ENCODE measurements at places on chromosomes 12 and 14.

GRCh38 chr14:61188978-61189808 is 91.9 kb downstream of the TMEM30B start:
- H3K4me1 ChIP-seq, result peaks cover 27% of the 10 kb centered on the region
- H3K4me3 ChIP-seq, result peak overlapping the region; percentile 79
- peak overlapping the region; percentile 70 for H3K27ac ChIP-seq
- no peaks in the 10 kb centered on the region for H3K27me3 ChIP-seq
- no peaks in the 10 kb centered on the region for H3K36me3 ChIP-seq
- peak; percentile 91 for DNase-seq

- no peaks in the 10 kb centered on the region for H3K4me1 ChIP-seq
- H3K36me3 ChIP-seq, result no peaks in the 10 kb centered on the region
- H3K4me3 ChIP-seq, result no peak overlapping the region
- no peak overlapping the region for H3K27ac ChIP-seq
- DNase-seq, result no peak
Observed at GRCh38 chr14:72498646-72499045, 395.3 kb downstream of the DPF3 start.

DNA sequence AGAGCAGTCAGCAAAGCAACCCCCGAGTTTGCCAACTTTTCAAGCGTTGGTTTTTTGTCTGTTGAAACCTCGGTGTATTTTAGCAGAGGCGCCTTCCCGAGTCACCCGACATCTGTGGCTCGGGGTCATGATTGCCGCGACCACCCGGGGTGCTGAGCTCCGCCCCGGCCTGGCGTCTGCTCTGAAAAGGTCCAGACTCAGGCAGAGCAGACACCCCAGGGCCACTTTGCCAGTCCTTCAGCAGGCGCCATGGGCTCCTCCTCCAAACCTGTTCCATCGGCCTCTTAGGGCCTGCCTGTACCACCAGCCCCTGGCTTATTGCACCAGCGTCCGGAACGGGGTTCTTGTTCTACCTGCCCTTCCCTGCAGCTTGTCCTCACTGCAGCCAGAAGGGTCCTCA is 19.1 kb downstream of the ANKRD9 start:
- no peaks in the 10 kb centered on the region for H3K36me3 ChIP-seq
- no peaks in the 10 kb centered on the region for H3K27me3 ChIP-seq
- no peaks in the 10 kb centered on the region for H3K4me1 ChIP-seq
- H3K27ac ChIP-seq, result no peak overlapping the region
- DNase-seq, result no peak

GRCh38 chr12:31750747-31751039 is 21.9 kb upstream of the AMN1 start:
- DNase-seq, result no peak
- no peak overlapping the region for H3K4me3 ChIP-seq
- no peaks in the 10 kb centered on the region for H3K36me3 ChIP-seq
- H3K27ac ChIP-seq, result no peak overlapping the region

DNA sequence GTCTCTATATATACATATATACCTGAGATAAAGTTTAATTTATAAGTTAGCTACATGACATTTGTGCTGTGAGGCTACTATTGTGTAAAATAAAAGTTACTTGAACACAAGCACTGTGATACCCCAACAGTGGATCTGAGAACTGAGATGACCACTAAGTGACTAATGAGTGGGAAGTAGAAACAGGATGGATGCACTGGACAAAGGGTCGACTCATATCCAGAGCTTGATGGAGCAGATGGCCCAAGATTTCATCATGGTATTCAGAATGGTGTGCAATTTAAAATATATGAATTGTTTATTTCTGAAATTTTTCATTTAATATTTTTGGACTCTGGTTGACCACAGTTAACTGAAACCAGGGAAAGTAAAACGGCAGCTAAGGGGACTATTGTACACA is 908.6 kb upstream of the MDGA2 start:
- no peaks in the 10 kb centered on the region for H3K27me3 ChIP-seq
- no peaks in the 10 kb centered on the region for H3K36me3 ChIP-seq
- H3K27ac ChIP-seq, result no peak overlapping the region
- peak; percentile 0 for DNase-seq
- H3K4me3 ChIP-seq, result no peak overlapping the region

- H3K4me1 ChIP-seq, result peaks cover 13% of the 10 kb centered on the region
- DNase-seq, result no peak
Observed at GRCh38 chr12:78406213-78406612, 458.4 kb upstream of the SYT1 start.

DNA sequence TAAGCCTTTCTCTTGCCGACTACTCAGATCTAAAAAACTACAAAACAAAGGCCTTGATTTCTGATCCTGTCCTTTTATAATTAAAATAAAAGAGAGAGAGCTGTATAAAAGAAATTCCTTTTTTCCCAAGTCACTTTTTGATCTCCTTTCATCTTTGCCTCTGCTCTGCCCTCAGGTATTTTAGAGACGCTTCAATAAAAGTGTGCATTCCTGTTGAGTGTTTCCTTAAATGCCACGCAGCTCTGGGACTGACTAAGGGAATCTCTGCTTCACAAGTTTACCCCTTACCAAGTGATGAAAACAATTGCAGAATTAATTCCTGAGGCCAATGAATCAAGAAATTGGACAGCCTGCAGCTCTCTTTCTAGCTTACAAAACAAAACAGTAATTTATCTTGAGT is 1109.8 kb downstream of the TMTC2 start:
- H3K36me3 ChIP-seq, result no peaks in the 10 kb centered on the region
- H3K27me3 ChIP-seq, result no peaks in the 10 kb centered on the region
- no peaks in the 10 kb centered on the region for H3K4me1 ChIP-seq
- H3K27ac ChIP-seq, result no peak overlapping the region
- DNase-seq, result peak; percentile 1

DNA sequence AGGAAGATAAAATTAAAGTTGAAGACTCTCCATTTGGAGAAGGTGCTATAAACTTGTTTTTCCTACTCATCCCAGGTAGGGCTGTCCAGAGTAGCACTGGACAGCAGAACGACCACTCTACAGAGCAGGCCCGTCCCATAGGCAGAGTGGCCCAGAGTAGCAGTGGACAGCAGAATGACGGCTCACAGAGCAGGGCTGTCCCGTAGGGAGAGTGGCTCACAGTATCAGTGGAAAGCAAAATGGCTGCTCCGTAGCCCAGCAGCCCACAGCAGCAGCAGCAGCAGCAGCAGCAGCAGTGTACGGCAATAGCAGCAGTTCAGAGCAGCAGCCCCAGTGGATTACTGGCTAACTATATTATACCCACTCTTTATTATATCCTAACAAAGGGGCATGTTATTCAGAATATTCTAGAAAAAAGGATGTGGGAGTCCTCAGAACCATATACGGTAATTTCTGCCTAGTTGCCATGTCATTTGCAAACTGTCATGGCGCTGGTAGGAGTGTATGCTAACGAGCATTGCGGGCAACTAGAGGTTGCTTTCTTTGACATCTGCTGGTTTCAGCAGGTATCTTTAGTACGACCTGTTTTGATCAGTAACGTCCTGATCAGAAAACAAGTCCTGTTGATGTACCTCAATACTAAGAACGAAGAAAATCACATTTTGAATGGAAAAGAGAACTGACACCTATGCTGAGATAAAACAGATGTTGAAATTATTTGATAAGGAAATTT is 567.3 kb downstream of the SLC16A7 start:
- no peak overlapping the region for H3K4me3 ChIP-seq
- no peaks in the 10 kb centered on the region for H3K27me3 ChIP-seq
- no peak overlapping the region for H3K27ac ChIP-seq
- no peak for DNase-seq

GRCh38 chr14:94992046-94992445 is 165.3 kb downstream of the DICER1 start:
- no peaks in the 10 kb centered on the region for H3K36me3 ChIP-seq
- no peaks in the 10 kb centered on the region for H3K27me3 ChIP-seq
- no peaks in the 10 kb centered on the region for H3K4me1 ChIP-seq

DNA sequence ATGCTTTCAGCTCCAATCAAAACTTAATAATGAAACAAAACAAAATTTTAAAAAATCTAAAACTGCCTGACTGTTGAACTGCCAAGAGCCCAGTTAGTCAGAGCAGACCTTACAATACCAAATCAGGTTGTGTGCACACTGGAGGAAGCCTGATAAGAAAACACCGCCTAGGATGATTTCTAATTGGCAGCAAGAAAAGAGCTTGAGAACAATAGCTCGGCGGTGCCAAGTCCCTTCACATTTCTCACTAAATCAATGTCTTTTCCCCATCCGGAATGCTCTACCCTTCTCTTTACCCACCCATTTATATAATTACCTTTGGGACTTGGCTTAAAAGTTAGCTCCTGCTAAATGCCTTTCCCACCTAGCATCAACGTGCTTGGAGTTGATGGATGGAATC is 256.7 kb downstream of the C12orf75 start:
- no peak overlapping the region for H3K4me3 ChIP-seq
- H3K36me3 ChIP-seq, result no peaks in the 10 kb centered on the region
- H3K27me3 ChIP-seq, result no peaks in the 10 kb centered on the region
- H3K4me1 ChIP-seq, result peaks cover 14% of the 10 kb centered on the region

GRCh38 chr12:25054076-25054782 is 105.3 kb upstream of the BCAT1 start:
- DNase-seq, result no peak
- no peaks in the 10 kb centered on the region for H3K4me1 ChIP-seq
- no peaks in the 10 kb centered on the region for H3K36me3 ChIP-seq
- no peak overlapping the region for H3K4me3 ChIP-seq

GRCh38 chr12:70556179-70556869 is 80.9 kb downstream of the PTPRB start:
- H3K4me3 ChIP-seq, result no peak overlapping the region
- no peak overlapping the region for H3K27ac ChIP-seq
- no peaks in the 10 kb centered on the region for H3K4me1 ChIP-seq
- no peak for DNase-seq
- no peaks in the 10 kb centered on the region for H3K36me3 ChIP-seq
- no peaks in the 10 kb centered on the region for H3K27me3 ChIP-seq

DNA sequence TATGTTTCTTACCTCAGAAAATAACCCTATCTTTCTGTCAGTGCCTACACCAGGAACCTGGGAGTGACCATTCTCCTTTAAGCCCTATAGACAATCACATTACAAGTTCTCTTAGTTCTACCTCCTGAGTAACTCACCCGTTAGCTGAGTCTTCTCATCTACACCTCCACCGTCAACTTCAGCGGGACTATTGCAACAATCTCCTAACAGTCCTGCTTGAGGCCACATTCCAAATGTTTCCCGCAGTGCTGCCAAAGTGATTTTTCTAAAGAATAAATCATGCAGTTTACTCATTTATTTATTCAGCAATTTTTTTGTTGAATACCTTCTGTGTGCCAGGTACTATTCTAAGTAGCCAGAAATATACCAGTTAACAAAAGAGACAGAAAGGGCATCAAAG is 285.0 kb upstream of the GRIP1 start:
- no peak overlapping the region for H3K4me3 ChIP-seq
- no peak for DNase-seq
- no peaks in the 10 kb centered on the region for H3K36me3 ChIP-seq
- no peak overlapping the region for H3K27ac ChIP-seq
- no peaks in the 10 kb centered on the region for H3K27me3 ChIP-seq
- no peaks in the 10 kb centered on the region for H3K4me1 ChIP-seq

DNA sequence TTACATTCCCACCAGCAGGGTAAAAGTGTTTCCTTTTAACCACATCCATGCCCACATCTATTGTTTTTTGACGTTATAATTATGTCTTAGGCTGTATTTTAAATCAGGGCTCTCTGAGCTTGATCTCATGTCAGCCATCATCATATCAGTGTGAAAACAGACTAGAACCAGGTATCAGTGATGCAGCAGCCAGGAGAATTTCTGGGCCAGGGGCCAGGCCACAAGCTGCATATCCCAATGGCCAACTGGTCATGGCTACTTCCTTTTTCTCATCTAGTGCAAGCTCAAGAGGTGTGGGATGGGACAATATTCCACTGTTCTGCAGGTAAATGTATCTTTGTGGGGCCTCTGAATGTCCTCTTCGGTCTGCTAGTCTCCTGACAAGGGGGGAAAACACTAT is 125.1 kb downstream of the CRADD start:
- no peak overlapping the region for H3K4me3 ChIP-seq
- H3K36me3 ChIP-seq, result no peaks in the 10 kb centered on the region
- no peaks in the 10 kb centered on the region for H3K27me3 ChIP-seq
- H3K27ac ChIP-seq, result peak overlapping the region; percentile 86

DNA sequence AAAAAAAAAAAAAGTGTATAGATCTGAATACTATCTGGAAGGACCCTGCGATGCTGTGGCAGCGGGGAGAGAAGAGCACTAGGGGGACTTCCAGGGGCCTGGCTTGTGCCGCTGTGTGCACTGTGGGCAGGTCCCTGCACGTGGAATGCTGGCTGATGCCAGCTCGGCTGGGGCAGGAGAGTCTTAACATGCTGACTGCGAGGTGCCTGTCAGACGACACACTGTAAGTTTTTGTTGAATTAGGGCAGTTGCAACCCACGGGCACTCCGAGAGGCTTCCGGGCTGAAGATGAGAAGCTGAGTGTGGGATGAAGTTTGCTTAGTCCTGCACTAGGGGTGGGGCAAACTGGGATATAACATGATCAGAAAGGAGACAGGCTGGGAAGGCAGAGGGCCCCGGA is 10.7 kb downstream of the GLT1D1 start:
- no peaks in the 10 kb centered on the region for H3K4me1 ChIP-seq
- H3K36me3 ChIP-seq, result no peaks in the 10 kb centered on the region
- no peak overlapping the region for H3K4me3 ChIP-seq
- H3K27ac ChIP-seq, result no peak overlapping the region

GRCh38 chr12:56230432-56231183 is 757 bp downstream of the SLC39A5 start:
- no peak overlapping the region for H3K4me3 ChIP-seq
- no peaks in the 10 kb centered on the region for H3K36me3 ChIP-seq
- H3K4me1 ChIP-seq, result no peaks in the 10 kb centered on the region
- no peaks in the 10 kb centered on the region for H3K27me3 ChIP-seq
- DNase-seq, result no peak

DNA sequence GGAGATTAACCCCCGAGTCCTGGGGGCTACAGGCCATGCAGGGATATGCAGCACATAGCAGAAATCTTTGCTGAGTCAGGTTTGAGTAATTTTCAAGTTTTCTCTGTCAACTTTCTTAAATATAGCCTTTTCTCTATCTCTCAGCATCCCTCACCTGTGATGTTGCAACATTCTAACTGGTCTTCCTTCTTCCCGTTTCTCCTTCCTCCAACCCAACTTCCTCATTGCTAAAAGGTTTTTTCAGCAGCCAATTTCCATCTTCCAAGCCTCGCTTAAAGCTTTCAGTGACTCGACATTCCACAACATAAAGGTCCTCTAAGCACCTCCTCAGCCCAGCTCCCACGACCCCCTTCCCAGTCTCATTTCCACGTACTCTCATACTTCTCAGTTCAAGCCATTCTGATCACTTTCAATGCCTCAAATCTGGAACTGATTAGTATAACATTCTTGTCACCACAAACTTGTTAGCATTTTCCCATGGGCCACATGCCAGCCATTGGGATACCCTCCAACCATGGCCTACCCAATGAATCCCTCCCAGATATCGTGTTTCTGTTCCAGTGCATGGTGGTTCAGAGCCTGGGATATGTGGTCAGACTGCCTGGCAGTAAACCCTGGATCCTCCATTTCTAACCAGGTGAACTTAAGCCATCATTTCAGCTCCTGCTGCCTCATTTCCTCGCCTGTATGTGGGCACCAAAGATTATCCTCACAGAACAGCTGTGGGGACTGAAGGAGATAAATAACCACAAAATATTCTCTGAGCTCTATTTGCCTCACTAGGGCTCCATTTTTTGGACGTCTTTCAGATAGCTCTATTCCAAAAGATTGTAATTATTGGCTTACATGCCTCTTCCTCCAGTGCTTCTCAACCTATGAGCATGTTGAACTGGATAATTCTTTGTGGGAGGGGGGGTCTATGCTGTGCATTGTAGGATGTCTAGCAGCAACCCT is 65.8 kb downstream of the KCNK10 start:
- H3K4me3 ChIP-seq, result no peak overlapping the region
- H3K4me1 ChIP-seq, result no peaks in the 10 kb centered on the region
- H3K27ac ChIP-seq, result no peak overlapping the region
- H3K36me3 ChIP-seq, result no peaks in the 10 kb centered on the region
- DNase-seq, result no peak

- H3K4me3 ChIP-seq, result no peak overlapping the region
- peaks cover 6% of the 10 kb centered on the region for H3K27me3 ChIP-seq
- H3K27ac ChIP-seq, result no peak overlapping the region
Observed at GRCh38 chr12:7612851-7613250, 52.9 kb downstream of the APOBEC1 start.

Data from GM23248 (cell line).